CD4-positive, alpha-beta T cell treated with Interferon alpha-2 for 1 hour (primary cell): ENCODE measurements at places on chromosomes 6 and 20.

DNA sequence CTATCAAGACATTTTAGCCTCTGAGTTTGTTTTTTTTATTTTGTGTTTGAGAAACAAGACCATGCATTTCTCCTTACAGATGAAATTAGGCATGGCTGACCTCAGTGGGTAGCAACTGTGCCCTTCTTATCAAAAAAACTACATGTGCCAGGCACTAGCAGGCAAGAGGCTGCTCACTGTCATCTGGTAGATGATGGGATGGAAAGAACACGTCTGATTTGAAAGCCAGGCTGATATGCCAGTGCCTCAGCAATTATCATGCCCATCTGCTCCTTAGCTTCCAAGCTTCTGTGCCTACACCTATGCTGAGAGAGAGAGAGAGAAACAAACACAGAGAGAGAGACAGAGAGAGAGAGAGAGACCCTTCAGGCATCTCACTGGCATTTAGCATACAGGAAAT is 149.9 kb downstream of the C6orf118 start:
- no peak for DNase-seq

DNA sequence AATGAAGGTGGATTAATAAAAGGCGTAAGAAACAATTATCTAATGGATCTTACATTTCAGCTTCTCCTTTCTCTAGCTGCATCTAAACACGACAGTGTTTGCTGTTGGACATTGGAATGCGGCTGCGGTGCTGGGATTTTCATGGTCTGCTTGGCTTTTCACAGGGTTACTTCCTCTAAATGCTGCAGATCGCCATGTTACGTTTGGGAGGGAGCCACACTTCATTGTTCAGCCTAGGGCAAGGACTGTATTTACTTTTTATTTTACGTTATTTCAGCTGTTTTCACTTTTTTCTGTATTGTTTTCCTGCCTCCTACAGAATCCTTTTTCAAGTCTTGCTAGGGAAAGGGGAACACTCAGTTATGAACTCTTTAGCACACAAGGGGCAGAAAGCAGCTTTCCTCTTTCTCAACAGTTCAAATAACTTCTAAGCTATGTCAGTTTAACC is 97.9 kb upstream of the MTHFD1L start:
- DNase-seq = no peak

DNA sequence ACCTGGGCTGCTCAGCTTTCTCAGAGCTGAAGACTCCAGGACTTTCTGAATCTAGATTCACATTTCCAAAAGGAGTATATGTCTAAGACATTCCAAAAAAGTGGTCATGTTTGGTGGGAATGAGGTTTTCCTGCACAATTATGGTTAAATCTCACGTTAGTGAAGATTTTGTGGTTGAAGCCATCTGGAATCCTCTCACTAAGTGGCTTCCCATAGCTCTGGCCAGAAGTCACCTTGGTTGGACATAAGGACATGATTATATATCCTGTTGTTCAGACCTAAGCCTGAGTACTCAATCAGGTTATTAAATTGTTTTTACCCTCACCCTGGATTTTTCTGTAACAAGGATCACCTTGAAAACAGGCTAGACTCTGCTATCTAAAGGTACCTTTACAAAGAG is 176.1 kb upstream of the PLN start:
- DNase-seq = no peak

DNA sequence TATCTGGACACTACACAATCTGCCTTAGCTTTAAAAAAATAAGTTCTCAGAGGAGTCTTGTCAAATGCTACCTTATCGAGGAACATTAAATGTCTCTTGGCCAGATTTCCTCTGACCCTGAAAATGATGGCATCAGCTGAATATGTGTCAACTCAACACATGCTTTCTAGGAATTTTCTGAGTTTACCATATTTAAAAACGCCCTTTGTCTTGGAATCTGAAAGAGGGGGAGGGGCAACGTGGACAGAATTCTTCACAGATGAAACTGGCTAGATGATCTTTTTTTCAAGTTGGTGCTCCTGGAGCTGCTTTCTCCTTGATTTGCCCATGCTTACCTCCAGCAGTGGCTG is 5.1 kb downstream of the SOX4 start:
- no peak for DNase-seq

GRCh38 chr6:18207438-18207837 is 52.2 kb downstream of the KDM1B start:
- DNase-seq = no peak

- no peak for DNase-seq
Measured at GRCh38 chr6:57013521-57013926, 33.0 kb upstream of the KIAA1586 start.

DNA sequence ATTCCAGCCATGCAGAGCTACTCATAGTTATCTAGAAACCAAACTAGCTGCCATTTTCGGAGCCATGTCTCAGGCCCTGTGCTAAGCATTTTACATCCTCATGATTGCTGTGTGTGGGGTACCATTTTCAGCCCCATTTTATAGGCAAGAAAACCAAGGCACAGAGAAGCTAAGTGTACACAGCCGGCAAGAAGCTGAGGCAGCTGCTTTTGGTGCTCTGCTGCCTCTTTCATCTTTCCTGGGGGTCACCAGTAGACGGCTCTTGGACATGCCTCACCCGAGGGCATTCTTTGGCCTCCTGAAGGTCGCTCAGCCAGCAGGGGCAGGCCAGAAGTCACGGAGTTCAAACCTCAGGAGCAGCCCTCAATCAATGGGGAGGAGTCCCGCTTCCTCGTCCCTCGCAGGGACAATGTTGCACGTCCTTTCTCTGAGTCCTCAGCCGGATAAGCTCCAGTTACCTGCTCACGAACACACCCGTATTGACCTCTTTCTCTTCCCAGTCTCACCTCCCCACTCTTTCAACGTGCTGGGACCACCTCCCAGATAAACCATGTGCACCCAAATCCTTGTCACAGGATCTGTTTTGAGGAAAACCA is 82.6 kb upstream of the BLCAP start:
- no peak for DNase-seq

- DNase-seq = no peak
Measured at GRCh38 chr6:65819152-65819551, 112.1 kb upstream of the EYS start.

- DNase-seq = no peak
Measured at GRCh38 chr6:56671160-56671559, 28.5 kb upstream of the DST start.

GRCh38 chr6:65505736-65506135 is 201.3 kb downstream of the EYS start:
- no peak for DNase-seq

DNA sequence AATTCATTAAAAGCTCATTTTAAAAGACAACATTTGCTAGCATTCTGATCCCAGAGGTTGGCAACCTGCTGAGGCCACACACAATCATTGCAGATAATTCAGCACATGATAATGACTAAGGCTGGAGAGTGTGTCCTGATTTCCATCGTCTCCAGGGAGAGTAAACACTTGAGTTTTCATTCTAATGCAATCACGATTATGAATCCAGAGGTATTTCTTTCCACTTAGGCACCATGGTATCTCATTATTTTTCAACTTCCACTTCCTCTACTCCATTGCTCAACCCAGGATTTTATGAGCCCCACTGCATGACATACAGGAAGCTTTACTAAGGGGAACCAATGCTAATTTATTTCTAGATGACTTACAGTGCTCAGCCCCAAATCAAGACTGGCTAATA is 273.8 kb upstream of the AGPAT4 start:
- DNase-seq = no peak

- DNase-seq = no peak
Measured at GRCh38 chr6:83860359-83860755, 868 bp downstream of the CYB5R4 start.

- DNase-seq = no peak
Measured at GRCh38 chr6:127481628-127482027, 22.4 kb upstream of the KIAA0408 start.

- DNase-seq = no peak
Measured at GRCh38 chr6:79755967-79756366, 124.8 kb downstream of the SH3BGRL2 start.

- no peak for DNase-seq
Measured at GRCh38 chr6:104601131-104601651, 258.5 kb downstream of the HACE1 start.

GRCh38 chr20:24531631-24532419 is 62.4 kb downstream of the SYNDIG1 start:
- DNase-seq = no peak

DNA sequence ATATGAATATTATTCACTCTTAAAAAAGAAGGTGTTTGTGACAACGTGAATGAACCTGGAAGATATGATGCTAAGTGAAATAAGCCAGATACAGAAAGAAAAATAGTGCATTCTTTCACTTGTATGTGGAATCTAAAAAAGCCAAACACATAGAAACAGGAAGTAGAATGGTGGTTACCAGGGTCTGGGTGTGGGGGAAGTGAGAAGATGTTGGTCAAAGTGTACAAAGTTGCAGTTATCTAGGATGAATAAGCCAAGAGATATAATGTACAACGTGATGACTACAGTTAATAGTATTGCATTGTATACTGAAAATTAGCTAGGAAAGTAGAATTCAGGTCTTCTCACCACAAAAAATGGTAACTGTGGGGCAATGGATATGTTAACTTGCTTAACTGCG is 151.1 kb upstream of the HCRTR2 start:
- DNase-seq = no peak

DNA sequence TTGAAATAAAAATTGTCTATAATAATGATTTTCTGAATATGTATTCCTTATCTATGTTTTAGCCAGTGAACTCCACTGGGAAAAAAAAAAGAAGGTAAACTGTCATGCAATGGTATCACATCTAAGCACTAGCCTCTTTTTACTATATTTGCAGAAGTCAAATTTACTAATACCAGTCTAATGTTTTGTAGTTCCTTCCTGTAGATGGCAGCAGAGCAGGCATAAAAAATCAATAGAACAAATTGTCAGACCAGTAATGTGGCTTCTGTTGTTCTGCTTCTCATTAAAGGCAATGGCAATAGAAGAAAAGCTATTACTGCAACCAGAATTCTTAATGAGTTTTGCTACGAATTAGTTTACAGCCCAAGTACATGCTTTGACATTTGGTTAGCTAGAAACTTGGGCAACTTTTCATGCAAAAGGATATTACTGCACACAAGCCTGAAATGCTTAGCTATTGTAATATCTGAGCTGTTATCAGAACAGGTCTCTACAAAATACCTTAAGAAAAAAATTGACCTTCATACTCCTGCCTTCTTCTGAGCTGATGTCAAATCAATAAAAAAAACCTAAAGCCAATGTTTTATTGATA is 476.9 kb downstream of the KHDRBS2 start:
- no peak for DNase-seq

DNA sequence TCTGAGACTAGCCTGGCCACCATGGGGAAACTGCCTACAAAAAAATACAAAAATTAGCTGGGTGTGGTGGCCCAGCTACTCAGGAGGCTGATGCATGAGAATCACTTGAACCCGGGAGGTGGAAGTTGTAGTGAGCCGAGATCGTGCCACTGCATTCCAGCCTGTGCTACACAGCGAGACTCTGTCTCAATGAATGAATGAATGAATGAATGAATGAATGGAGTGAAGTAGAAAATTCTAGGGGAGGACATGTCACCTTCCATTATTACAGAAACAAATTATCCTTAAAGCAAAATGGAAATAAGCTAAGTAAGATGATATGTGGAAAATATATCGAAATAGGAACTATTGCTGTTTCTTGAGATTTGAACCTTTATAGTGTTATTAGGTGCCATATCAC is 2.9 kb upstream of the PNISR start:
- no peak for DNase-seq

DNA sequence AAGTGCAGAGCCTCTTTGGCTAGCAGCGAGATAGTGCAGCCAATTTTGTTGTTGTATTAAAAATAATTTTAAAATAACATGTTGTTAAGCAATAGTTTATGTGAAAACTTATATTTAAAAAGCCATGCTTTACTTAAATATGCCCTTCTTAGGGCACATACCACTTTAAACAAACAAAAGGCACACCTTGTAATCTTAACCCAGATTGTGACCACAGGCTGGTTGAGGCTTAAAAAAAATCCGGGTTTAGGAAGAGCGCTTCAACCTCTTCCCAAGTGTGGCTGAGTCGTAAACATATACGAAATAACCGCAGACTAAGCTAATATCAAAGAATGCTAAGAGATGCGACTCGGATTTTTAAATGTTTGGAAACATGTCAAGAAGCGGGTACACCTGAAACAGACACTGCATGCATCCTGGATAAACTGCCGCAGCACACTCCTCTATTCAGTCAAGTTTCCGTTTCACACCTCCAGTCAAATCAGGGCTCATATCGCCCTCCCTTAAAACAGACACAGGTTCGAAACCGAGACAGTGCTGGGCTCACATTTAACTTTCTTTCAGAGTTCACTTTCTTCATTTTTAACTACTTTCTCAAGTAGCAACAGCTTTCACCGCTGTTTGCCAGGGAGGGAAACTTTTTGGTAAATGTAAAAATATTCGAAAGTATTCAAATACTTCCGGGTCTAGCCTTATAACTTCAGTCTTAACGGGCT is 1.5 kb downstream of the DEK start:
- DNase-seq = peak; percentile 31

DNA sequence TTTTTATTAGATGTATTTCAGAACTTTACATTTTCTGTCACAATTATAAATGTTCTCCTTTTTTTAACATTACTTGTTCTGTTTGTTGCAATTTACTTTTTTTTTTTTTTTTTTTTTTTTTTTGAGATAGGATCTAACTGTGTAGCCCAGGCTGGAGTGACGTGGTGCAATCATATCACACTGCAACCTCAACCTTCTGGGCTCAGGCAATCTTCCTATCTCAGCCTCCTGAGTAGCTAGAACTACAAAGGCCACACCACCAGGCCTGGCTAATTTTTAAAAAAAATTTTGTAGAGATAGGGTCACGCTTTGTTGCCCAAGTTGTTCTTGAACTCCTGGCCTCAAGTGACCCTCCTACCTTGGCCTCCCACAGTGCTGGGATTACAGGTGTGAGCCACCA is 15.1 kb upstream of the MBOAT1 start:
- DNase-seq = no peak

- no peak for DNase-seq
Measured at GRCh38 chr6:22921828-22922227, 352.5 kb downstream of the HDGFL1 start.

DNA sequence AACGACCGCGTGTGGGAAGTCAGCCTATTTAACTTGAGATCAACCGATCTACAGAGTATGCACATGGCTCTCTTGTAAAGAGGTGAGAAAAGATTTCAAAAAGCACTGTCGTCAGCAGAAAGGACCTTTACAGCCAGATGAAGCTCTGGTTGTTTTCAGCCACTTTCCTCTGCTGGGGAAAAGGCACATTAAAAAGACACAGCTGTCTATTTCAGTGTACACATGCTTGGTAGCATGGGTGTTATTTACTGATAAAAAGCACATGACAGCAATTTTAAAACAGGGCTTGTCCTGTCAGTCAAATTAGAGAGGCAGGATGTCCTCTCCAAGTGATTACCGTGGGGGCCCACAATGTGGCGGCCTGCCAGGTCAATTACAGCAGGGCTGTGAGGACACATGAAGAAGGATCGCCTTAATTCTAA is 188.9 kb downstream of the PRKN start:
- DNase-seq = no peak
